ENCODE measurements at places on chromosomes 1 and 21. TPM values are rescaled to one million over a fixed set of nuclear protein-coding genes. Genes with fewer than 3 reads are reported as not detected.

- peak; percentile 18 for DNase-seq
Measured at GRCh38 chr1:203794764-203795440, 521 bp upstream of the ZBED6 start.

DNA sequence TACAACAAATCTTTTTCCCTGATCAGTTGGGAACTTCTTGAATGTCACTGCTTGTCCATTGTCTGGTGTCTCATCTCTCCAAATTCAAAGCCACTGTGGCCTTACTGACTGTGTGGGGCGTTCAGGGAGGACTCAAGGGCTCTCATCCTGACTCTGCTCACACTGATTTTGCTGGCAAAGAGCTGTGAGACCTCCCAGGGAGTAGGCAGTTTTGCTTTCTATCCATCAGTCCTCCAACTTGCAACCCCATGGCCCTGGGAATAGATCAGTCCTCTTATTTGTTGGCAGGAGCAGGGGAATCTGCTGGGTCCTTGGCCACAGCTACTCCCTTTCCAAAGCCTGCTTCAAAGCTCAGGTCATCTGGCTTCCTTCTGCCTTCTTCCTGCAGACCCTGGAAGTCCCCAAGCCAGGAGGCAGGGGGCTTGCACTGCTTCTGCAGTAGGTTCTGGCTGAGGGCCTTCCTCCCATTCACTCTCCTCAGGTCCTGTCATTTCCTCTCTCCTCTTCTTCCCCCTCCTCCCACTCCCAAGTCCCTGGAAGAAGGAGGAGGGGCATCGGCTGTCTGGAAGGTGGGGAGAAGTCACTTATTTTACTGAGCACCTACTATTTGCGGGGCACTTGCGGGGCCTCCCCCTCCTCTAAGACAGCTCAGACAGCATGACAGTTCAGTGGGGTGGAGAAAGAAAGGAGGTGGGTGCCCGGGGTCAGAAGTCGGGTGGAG lies 876 bp upstream of the NAV1 start:
- DNase-seq = no peak

- DNase-seq = no peak
Measured at GRCh38 chr1:95512925-95513324, 278.9 kb downstream of the RWDD3 start.

- no peak for DNase-seq
Measured at GRCh38 chr1:25817840-25818501, 1.8 kb upstream of the MTFR1L start.

Gene TRNP1
- total RNA-seq = 2.7 TPM

DNA sequence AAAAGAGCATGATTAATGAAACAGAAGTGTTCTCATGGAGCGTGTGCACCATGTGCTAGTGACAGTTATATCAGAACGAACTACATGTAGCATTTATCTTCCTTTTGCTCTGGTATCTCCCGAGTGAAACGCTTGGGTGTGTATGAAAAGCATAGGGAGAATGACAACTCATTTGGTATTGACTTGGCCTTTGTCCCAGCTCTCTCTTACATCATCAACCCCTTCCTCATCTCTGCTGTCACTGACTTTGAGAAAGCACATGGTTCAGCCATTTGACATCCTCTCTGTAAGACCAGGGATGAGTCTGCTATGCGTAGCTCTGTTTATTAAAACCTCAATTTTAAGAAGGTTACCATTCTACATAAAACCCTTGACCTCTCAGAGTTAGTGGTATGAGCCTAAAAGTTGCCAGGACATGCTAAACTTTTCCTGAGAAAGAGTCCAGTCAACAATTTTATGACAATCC lies 201.0 kb downstream of the NRIP1 start:
- DNase-seq = no peak

GRCh38 chr1:3788756-3789420 lies 7.4 kb downstream of the LRRC47 start:
- DNase-seq = no peak

Gene NR5A2
- 45.5 TPM for total RNA-seq

GRCh38 chr1:47690341-47691250 lies 252.8 kb downstream of the FOXD2 start:
- DNase-seq = peak; percentile 10

GRCh38 chr1:38727684-38728584 lies 131.6 kb downstream of the RRAGC start:
- peak; percentile 54 for DNase-seq

- no peak for DNase-seq
Measured at GRCh38 chr1:223019256-223019655, 123.8 kb downstream of the TLR5 start.
